ENCODE measurements at places on chromosomes 2 and 18.

DNA sequence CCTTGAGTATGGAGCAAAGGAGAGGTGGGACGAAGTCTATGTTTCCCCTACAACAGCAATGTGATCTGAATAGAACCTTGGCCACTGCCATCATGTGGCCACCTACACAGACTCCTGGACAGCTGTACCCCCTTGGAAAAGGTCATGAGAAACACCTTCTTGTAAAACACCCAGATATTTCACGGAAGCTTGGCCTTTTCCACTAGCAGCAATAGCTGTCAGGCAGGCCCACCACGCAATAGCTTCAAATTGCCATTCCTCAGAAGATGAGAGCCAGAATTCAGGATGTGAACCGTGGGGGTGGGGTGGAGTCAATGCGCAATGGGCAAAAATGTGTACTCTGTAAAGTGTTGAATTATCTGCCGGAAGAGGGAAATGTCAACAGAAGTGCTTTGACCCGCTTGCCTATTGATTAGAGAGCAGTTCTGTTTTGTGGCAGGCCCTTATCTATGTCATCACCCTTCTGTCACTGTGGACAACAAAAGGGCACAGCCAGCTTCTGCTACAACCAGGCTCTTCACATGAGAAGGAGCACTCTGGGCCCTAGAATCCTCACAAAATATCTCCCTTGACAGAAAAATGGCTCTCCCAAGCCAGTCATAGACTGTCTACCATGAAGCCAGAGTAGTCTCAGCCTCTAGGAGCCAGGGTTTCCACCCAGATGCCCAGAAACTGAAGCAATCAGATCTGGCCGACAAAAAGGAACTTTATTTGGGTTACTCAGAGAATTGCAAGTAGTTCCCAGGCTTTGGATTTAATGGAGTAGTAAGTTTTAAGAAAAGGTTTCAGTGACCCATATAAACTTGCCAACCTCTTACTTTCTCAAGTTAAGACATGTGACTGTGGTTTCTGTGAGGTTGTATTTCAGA is 9.5 kb downstream of the INPP1 start:
- no peak for DNase-seq

DNA sequence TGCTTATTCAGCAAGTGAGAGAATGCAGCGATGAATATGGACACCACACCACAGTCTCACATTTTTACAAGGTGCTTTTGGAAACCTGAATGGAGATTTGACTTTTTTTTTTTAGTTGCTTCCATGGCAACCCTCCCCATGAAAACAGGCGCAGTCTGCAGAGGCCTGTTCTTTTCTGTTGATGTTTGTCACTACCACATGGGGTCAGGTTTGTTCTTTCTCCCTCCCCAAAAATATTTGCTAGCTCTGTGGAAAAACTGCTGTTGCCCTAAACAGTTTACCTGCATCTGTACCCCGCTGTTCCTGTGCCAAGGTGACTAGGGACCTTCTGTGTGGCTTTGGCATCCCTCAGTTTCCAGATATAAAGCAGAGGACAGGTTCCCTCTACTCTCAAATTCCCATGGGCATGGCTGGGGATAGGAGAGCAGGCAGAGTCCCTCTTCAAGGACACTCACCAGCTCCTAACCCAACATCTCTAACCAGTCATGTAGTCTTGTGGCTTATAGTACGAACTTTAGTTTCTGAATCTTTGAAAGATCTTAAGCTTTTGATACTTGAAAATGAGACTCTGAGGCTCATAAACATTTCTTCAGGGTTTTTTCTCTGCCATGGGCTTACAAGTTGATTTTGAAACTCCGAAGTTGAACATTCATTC is 14.7 kb upstream of the MAPRE2 start:
- DNase-seq: no peak

- DNase-seq: peak; percentile 88
Measured at GRCh38 chr2:3626118-3626811, 31.4 kb downstream of the COLEC11 start.

GRCh38 chr18:48673456-48673852 is 134.6 kb downstream of the CTIF start:
- no peak for DNase-seq

- DNase-seq: peak; percentile 92
Measured at GRCh38 chr2:174835797-174836255, 71.6 kb upstream of the CHRNA1 start.

GRCh38 chr2:207993151-207993763 is 32.1 kb downstream of the PLEKHM3 start:
- DNase-seq: peak; percentile 29

DNA sequence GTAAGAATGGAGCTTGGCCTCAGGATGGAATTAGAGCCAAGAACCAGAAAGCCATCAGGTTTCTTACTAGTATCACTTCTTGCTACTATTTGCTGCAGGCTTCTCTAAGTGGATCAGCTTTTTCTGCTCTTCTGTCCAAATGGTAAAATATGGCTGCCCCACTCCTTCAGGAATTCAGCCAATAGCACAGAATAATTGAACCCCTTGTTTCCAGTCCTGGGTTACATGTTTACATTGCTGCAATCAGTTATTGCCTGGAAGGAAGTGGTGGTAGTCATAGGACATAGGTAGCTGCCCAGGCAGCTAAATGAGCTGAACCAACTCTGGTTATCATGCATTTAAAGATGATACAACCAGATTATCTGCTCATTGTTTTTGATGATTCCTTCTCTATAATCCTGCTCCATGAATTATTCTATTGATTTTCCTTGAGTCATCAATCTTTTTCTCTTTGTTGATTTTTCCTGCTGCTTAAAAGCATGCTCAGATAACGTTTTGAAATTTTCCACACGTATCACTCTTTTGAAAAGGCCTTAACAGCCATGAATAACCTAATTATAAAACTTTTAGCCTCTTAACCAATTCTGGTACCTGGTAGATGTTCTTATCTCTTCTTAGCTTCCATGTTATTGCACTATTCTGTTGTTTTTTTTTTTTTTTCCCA is 12.6 kb downstream of the AGPS start:
- DNase-seq: no peak

DNA sequence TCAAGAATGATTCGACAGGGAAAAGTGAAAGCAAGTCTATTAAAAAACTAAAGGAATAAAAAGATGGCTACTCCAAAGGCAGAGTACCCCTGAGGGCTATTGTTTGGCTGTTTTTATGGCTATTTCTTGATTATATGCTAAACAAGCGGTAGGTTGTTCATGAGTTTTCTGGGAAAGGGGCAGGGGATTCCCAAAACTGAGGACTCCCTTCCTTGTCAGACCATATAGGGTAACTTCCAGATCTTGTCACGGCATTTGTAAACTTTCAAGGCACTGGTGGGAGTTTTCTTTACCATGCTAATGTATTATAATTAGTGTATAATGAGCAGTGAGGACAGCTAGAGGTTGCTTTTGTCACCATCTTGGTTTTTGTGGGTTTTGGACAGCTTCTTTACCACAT is 474.9 kb upstream of the MC4R start:
- no peak for DNase-seq

All from fibroblast of pulmonary artery (primary cell).